ENCODE measurements at places on chromosomes 6 and 20.

DNA sequence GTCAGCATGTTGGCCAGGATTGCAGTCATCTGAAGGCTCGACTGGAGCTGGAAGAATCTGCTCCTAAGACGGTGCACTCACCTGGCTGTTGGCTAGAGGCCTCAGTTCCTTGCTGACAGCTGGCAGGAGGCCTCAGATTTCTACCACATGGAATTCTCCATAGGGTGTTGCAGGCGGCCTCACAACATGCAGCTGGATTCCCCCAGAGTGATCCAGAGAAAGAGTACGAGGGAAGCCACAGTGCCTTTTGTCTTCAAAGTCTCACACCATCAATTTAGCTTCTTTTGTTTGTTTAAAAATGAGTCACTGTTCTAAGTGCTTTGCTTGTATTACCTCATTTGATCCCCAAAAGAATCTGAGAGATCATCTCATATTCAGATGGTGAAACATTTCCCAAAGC is 65.5 kb upstream of the FYN start:
- DNase-seq: no peak

- no peak for DNase-seq
Measured at GRCh38 chr20:59731376-59731775, 127.0 kb downstream of the PHACTR3 start.

DNA sequence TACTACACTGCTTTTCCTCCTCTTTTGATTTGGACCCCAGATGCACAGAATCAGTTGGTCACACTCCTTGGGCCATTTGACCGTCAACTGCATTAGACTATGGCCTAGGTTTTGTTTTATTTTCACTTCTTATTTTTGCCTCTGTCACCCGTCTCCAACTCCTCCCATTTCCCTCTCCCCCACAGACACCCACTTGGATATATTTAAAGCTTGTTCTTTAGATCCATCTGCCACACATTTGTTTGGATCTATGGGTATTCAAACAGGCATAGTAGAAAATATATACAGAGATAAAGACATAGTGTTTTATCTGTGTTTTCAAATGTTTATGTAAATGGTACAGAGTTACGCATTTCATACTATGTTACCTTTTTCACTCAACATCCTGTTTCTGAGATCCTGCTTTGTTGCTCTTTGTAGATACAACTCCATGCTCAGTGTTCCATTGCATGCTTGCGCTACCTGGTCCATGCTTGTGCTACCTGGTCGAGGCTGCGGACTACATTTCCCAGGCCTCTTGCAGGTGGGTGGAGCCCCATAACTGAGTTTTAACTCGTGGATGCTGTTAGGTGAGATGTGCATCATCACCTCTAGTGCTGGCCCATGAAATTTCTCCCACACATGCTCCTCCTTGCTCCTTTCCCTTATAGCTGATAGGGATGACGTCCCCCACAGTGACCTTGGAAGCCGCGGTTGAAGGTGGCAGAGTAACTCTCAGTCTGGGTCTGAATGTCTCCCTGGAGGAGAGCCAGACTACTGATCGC is 11.5 kb upstream of the PREX1 start:
- no peak for DNase-seq

DNA sequence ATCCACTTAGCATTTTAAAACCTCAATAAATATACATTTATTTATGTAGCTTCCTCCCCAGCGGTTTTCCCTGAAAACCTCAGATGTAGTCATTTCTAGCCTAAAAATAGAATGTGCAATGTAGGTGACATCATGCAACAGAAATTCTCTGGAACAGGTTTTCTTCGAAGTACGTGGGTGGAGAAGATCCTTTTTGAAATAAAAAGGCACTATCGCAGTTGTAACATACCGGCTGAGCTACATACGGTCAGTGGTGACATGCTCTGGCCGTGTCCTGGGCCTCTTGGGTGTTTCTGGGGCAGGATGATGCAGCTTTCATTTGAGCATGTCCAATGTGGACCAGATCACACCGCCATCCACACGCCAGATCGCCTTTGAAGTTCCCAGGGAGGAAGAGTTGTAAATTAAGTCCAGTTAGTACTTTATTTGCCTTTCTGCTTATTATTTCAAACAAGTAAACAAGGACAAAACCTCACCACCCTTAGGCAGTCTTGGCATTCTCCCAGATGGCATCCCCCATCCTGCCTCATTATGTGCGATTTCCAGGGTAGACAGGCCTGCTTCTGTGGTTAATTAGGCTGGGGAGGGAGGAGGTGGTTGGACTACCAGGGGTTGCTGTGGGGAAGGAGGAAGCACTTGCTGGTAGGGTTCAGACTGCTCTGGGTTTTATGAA is 109.5 kb upstream of the CLDN20 start:
- no peak for DNase-seq

DNA sequence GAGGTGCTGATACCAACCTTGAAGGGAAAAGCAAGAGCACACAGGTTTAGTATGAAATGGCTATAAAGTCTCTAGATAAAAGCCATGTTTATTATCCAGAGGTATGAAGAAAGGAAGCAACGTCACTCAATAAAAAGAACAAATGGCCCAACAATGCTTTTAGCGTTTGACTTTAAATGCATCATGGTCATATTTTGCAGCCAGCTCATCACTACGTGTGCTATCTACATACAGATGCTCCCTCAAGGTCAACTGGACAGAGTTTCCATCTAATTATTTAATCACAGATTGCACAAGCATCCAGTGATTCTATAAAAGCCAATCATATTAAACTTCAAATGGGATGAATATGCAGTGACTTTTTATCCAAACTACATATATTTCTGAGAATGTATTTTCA is 127.6 kb upstream of the SYNDIG1 start:
- no peak for DNase-seq

- DNase-seq: no peak
Measured at GRCh38 chr6:109295109-109295773, 87.0 kb downstream of the CD164 start.

DNA sequence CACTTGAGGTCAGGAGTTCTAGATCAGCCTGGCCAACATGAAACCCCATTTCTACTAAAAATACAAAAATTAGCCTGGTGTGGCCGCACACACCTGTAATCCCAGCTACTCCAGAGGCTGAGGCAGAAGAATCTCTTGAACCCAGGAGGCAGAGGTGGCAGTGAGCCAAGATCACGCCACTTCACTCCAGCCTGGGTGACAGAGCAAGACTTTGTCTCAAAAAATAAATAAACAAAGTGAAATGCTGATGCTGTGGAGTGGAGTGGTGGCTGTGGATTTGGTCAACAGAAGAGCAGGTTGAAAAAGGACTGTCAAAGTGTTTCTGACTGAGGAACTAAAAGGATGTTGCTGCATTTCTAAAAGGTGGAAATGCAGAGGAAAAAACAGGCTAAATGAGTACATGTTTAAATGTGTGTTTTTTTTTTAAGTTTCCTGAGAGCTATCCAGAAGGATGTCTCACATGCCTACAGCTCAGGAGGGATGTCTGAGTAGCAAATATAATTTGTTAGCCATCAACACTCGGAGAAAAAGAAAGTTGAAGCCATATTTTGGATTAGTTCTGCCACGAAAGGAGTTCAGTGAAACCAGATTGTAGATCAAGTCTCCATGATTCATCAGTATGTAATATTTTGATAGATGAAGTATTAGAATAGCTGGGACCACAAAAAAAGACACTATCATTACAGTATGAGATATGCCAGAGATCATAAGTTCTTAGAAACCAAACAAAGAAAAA is 621.1 kb upstream of the ADGRB3 start:
- DNase-seq: no peak

GRCh38 chr6:14897831-14898230 is 348.0 kb upstream of the JARID2 start:
- DNase-seq: no peak

GRCh38 chr6:168347615-168348014 is 28.0 kb upstream of the DACT2 start:
- no peak for DNase-seq

- DNase-seq: no peak
Measured at GRCh38 chr6:137269803-137270202, 50.6 kb upstream of the IFNGR1 start.

DNA sequence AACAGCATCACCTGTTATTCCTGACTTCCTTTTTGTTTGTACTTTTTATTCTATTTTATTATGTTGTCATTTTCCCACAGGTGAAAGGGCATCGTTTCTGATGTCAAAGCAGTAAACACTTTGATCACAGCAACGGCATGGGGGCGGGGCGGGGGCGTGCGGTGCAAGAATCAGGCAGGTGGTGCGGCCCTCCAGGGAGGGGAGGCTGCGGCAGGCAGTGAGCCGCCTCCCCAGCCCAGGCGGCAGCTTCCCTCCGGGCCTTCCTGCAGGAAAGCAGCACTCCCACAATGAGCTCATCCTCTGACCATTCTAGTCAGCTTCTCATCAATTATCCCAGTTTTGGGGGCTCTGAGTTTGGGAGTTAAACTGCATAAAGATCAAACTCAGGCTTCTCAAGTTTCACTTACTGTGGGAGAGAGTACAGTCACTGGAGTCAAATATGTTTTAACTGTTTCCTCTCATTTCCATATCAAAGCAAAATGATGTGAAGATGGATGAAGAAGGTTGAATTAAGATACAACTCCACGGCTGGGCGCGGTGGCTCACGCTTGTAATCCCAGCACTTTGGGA is 608.4 kb upstream of the AGPAT4 start:
- no peak for DNase-seq

- no peak for DNase-seq
Measured at GRCh38 chr20:1383623-1384404, 9.0 kb downstream of the FKBP1A start.

DNA sequence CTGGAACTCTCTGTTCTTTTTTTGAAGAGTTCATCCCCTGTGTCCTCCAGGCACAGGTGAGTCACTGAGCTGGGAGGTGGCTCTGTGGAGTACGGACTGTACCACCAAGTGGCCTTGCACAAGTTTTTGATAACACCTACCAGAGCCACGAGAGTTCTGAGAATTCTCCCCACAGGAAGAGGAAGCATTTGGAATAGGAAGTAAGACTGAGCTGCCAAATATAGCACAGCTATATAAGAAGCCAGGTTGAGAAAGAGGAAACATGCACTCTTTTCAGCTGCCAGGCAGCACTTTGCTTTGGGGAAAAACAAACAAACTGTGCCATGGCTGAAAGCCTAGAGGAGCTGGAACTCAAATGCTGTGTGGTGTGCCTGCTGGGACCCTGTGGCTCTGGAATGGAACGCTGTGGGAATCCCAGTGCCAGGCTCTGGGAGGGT is 70.8 kb upstream of the RIPOR2 start:
- DNase-seq: peak; percentile 36

- no peak for DNase-seq
Measured at GRCh38 chr6:103236923-103237322, 1622.8 kb downstream of the HACE1 start.

DNA sequence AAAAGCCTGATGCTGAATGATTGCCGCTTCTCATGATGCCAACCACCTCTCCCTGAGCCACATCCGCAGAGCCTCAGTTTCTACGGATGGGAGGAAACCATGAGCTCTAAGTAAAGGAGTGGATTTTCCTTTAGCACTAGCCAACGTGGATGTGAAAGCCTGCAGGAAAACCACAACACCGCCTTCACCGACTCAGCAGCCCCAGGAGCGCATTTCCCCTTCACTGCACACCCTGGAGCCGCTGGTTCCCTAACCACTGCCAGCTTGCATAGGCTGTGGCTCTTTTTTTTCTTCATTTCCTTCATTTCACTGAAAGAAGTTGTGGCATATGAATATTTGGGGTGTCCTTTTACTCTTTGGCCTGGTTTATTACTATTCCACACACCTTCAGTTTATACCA is 50.5 kb upstream of the SSTR4 start:
- DNase-seq: no peak

- DNase-seq: peak; percentile 81
Measured at GRCh38 chr20:35561268-35561667, 19.4 kb downstream of the ERGIC3 start.

- no peak for DNase-seq
Measured at GRCh38 chr6:26339612-26340011, 25.4 kb upstream of the BTN3A2 start.

GRCh38 chr20:44433751-44434538 is 41.7 kb upstream of the TTPAL start:
- no peak for DNase-seq

DNA sequence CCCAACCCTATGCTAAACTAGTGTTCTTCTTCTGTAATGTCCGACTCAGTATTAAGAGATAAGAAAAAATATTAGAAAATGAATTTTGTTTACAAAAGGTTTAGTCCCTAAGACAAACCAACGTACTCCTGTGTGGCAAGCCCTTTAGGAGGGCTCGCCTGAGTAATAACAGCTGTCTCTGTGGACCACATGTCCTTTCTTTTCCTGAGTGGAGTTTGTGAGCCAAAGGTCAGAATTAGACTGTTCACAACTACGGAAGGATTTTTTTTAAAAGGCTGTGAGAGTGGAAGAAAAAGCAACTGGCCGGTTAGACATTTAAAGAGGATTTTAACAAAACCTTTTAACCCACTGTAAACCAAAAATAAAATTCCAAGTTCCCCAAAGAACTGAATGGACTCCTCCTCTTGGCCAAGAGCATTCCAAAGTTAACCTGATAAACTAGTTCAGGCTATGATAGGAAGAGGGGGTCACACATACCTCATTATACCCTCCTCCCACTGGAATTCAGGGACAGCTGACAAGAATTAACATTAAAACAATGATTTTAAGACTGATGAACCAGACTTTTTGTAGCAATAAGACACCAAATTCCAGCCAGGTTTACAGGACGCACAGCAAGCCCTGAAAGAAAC is 43.5 kb downstream of the FAM184A start:
- DNase-seq: no peak

DNA sequence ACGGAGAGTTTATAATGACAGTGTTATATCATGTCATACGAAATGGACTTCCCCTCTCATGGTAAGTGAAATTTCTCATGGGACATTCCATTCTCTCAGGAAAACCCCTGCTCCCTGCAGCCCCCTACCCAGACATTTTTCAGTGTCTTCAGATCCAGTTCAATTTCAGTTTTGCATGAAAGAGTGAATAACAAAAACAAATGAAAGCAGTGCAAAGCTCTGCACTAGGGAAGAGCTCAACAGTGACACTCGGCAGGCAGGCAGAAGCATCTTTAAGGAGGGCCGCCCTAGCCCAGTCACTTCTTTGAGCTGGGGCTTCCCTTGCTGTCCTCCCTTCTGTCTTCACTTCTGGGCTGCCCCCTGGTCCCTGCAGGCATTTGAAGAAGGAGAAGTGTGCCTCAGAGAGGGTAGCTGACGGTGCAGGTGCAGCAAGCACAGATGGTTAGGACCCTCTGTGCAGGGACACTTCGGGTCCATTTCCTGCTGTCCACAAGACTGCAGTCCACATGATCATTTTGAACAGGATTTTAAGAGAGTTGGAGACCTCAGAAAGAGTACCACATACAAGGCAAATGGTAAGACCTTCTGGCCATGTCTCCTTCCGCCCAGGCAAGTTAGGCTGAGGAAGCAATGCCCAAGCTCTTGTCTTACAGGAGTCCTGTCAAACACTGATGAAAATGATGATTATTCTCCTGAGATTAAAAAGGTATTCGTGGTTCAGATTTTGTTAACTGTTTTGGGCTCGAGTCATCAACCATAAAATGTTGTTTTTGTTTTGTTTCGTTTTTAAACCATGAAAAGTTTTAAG is 5.4 kb upstream of the DUSP22 start:
- DNase-seq: peak; percentile 33

DNA sequence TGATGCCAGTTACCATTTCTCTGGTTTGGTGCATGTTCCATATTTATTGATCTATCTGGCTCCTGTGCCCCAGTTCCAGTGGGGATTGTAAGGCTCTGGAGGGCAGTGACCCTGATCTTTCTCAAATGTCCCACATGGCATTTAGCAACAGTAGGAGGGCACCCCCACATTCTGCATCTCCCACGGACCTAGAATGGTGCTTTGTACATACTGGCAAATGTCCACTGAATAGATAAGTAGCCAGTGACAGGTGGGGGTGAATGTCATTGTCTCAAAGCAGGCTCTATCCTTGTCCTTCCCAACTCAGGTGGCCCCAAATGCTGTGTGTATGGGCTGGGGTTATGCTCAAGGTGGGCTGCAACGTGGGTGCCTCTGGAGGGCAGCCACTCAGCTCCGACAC is 84.2 kb downstream of the TMEM242 start:
- no peak for DNase-seq

Data from NAMALWA (cell line).